Stimulated activated CD4-positive, alpha-beta T cell treated with anti-CD3 and anti-CD28 coated beads, Interleukin-1b, Interleukin-23, amount 100 ng/mL, for 1 hour (primary cell): ENCODE measurements at places on chromosomes 7 and 10.

GRCh38 chr10:118771976-118772375 lies 17.2 kb upstream of the CACUL1 start:
- no peak for DNase-seq

GRCh38 chr7:91784469-91784868 lies 96.0 kb downstream of the MTERF1 start:
- no peak for DNase-seq

GRCh38 chr10:60029475-60029874 lies 123.1 kb upstream of the CCDC6 start:
- no peak for DNase-seq

DNA sequence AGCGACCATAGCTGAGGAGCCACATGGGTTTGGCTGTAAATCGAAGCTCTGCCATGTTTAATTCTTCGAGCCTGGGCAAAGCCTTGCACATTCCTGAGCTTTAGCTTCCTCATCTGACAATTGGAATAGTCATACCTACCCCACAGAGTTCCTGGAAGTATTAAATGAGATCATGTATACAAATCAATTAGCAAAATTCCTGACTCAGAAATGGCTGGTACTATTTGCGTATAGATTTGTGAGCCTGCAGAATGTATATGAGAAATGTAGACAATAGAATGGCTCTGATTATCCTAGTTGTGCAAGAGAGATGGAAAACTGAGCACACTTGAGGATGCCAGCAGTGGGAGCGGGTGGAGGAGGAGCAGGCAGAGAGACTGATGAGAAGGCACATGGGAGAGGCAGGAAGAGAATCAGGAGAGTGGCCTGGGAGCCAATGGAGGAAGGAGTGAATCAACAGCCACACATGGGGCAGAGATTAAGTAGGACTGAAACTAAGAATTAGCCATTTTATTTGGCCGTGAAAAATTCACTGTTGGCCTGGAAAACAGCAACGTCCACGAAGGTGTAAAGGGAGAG lies 128.0 kb upstream of the C1GALT1 start:
- DNase-seq, result no peak

DNA sequence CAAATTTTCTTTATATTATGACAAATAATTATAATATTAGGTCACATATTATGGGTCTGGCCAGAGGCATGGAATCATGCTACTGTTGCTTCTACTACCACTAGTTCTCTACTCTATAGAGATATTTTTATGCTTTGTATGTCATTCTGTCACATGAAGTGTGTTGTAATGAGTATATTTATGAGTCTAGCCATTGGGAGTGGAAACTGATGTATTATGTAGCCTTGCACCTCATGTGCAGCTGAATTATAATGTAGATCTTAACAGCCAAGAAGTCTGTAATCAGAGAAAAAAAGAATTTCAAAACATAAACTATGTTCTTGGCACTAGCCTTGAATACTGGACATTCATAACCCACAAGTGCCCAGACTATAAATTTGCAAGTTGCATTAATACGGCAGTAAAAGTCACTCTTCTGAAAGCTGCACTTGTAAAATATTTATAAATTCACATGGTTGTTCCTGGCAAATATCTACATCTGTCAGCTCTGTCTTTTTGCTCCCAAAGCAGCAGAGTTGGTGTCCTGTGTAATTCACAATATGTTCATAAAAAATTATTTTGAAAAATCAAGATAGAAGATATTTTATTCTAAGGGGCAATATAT lies 48.6 kb upstream of the SKAP2 start:
- DNase-seq, result no peak

DNA sequence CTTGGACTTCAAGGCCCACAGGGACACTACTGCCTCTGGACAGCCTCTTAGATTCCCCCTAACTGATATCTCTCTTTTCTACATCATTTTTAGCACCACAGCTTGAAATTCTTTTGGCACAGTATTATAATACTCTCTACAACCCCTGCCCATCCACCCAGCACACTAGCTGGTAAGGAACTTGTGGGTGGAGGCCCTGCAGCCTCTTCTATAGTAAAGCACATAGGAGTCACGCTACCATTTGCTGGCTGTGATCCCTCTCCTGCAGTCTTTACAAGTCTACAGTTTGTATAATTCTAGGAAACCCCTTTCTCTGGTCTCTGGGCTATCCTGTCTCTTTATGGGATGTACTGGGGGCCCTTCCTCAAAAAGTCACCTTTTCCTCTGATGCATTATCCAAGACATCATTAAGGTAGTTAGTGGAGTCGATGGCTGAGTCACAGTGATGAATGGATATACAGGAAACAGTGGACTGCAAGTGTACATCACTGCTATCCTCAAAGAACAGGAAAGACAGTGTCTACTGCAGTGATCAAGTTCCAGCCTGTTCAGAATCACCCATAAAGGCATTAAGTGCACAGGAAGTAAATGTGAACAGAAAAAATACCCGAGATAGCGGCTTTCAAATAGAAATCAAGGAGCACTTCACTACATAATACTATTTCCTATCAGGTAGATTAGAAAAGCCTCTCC lies 54.4 kb downstream of the STK17A start:
- DNase-seq, result no peak

GRCh38 chr10:98340261-98340939 lies 72.4 kb upstream of the LOXL4 start:
- no peak for DNase-seq

- no peak for DNase-seq
Observed at GRCh38 chr10:94358480-94358879, 4.3 kb downstream of the NOC3L start.

DNA sequence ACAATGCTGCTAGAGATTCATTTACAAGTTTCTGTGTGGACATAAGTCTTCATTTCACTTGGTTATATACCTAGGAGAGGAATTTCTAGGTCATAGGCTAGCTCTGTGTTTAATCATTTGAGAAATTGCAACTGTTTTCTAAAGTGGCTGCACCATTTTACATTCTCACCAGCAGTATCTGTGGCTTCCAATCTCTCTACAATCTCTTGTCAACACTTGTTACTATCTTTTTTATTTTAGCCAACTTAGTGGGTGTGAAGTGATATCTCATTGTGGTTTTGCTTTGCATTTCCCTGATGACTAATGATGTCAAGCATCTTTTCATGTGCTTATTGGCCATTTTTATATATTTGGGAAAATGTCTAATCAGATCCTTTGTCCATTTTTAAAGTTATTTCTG lies 53.0 kb upstream of the DRGX start:
- DNase-seq, result no peak

- no peak for DNase-seq
Observed at GRCh38 chr7:150766334-150766709, 29.1 kb downstream of the GIMAP5 start.

- DNase-seq, result no peak
Observed at GRCh38 chr10:99906470-99906869, 103.3 kb downstream of the DNMBP start.

- DNase-seq, result no peak
Observed at GRCh38 chr10:93995598-93996271, 2.0 kb downstream of the PLCE1 start.
